ENCODE measurements at places on chromosomes 5 and 9.

GRCh38 chr9:127595611-127596010 lies 16.5 kb upstream of the STXBP1 start:
- DNase-seq = no peak

- no peak for DNase-seq
Measured at GRCh38 chr5:155025895-155026294, 12.3 kb downstream of the KIF4B start.

DNA sequence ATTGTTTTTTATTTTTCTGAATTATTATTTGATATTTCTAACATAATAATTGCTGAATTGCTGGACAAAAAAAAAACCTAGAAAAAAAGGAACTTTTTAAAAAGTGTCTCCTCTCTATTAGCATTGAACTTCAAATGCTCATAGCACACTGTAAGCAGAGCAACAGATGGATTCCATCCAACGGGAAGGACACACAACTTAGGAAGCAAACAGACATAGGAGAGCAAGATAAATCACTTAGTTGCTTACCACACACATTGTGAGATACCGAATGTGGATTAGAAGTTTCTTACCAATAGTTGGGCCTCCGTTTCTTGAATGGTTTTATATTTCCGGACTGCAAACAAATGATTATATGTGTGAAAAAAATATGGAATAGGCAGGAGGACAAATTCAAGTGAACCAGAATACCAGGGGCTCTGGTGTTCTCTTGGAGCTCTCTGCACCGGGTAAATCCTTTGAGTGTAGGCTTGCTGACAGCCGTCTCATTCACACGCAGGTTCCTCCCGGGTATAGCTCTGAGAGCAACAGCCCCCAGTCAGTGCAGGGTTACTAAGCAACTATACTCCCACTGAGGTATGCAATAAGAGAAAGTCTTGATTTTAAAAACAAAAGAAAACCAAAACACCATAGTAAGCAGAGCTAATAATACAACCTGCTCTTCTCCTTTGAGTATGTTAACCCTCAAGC lies 217.6 kb downstream of the TMEM167A start:
- DNase-seq = no peak

DNA sequence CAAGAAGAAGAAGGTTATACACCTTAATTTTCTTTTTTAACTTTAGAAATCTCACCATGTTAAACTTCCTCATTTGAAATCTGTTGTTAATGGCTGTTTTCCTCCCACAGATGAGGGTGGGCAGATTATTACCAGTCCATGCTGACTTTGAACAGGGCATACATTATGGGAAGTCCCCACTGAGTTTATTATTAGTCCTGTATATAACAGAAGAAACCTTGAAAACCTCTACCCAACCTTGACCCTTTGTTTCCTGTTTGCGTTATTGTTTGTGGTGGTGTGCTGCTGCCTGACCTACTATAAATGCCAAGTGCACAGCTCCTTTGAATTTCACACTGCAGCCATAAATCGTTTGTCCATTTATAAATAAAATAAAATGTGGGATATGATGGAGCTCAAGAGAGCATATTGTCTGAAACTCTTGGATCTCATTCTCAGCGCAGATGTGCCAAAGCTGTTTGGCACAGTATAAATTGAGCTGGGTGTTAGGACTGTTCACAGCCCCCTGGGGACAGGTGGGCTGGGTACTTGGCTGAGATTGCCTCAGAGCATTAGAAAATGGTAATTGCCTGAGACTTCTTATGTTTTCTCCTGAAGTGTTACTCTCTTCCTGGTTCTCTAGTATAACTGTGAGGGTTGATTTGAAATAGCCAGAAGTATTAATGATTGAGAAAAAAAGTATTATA lies 139.6 kb downstream of the SPATA31D1 start:
- DNase-seq = no peak

- peak; percentile 61 for DNase-seq
Measured at GRCh38 chr5:94693043-94693822, 74.8 kb downstream of the SLF1 start.

- DNase-seq = no peak
Measured at GRCh38 chr9:38205279-38205678, 136.3 kb upstream of the SHB start.

DNA sequence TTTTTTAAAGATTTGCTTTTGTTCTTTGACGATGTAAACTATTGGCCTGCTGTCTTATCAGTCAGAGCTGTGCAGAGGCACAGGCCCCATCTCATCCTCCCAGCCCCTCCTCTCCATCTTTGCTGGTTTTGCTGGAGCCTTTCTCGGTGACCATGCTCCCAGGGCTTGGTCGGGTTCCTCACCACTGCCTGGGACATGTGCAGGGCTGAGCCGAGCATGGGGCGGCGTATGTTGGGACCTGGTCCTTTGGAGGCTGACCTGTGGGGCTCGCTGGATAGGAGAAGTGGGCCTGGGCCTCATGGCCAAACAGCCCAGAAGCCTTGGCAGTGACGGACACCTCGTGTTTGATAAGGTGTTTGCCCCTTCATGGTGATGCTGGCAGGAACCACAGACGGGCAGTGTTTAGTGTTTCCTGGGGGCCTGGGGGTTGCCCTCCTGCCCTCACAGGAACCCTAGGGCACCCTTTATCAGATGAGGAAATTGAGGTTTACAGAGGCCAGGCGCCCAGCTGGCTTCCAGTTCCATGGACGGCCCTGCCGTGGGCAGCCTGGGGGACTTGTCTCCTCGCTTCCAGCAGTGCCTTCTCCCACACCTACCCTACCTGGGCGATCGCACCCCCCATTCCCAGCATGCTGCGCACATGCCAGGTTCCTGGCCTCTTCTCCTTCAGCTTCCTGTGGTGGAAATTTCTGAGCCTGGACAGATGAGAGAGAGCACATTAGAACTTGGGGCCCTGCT lies 27.6 kb downstream of the TRAF2 start:
- no peak for DNase-seq

GRCh38 chr9:92633614-92634278 lies 36.2 kb downstream of the IPPK start:
- no peak for DNase-seq

GRCh38 chr9:113349445-113350094 lies at the start of gene BSPRY:
TSS of gene BSPRY (plus strand) at chr9:113349541. CDS start at chr9:113349580, 39 bp downstream.
- DNase-seq = no peak

DNA sequence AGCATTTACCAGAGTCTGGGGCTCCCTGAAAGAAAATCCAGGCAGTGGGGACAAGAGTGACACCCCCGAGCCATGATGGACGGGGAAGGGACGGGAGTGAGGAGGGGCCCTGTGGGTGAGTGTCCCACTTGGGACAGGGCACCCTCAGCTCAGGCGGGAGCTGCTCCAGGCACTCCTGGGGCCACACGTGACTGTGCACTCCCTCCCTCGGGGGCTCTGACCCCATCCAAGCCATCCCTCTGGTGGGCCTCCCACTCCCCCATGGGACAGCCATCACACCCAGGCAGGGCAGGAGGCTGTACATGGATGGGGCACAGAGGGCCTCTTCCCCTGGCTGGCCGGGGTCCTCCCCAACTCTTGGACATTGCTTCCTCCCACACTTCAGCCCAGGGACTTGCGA lies 3.0 kb upstream of the CARD9 start:
- DNase-seq = no peak

- DNase-seq = no peak
Measured at GRCh38 chr5:127909821-127910220, 173.7 kb upstream of the SLC12A2 start.

- no peak for DNase-seq
Measured at GRCh38 chr5:176364765-176365350, 429 bp upstream of the ARL10 start.

DNA sequence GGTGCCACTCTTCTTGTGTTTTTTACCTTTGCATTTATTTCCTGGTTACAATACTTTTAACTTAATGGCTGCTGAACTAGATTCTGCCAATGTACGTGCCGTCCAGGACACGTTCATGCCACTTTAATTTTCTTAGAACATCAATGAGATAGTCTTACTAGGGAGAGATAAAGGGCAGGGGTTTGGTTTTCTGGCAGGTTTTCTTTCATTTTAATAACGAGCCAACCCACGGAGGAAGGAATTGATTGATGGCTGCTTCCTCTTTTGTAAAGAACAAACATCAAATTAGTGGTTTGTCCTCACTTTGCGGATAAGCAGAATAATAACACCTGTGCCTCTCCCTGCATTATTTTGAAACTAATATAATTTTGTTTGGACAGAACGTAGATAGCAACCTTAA lies 135.7 kb downstream of the DOCK8 start:
- DNase-seq = no peak

GRCh38 chr9:4986296-4986695 lies 1.2 kb downstream of the JAK2 start:
- DNase-seq = no peak

DNA sequence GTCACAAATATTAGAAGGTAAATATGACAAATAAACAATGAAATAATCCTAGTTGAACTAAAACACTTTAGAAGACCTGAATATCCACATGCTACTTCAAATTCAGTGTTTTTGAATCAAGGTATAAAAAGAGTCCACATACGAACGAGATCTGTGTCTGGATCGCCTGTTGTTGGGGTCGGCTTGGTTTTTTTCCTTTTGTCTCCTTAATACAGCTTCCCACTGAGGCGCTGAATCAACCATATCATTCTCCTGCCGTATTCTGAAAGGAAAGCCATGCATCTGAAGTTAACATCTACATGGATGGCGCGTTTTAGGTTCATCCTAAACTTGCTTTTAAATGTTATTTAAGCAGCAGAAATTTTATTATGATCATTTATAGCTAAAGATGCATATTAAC lies 235.2 kb downstream of the EPB41L4A start:
- DNase-seq = no peak

DNA sequence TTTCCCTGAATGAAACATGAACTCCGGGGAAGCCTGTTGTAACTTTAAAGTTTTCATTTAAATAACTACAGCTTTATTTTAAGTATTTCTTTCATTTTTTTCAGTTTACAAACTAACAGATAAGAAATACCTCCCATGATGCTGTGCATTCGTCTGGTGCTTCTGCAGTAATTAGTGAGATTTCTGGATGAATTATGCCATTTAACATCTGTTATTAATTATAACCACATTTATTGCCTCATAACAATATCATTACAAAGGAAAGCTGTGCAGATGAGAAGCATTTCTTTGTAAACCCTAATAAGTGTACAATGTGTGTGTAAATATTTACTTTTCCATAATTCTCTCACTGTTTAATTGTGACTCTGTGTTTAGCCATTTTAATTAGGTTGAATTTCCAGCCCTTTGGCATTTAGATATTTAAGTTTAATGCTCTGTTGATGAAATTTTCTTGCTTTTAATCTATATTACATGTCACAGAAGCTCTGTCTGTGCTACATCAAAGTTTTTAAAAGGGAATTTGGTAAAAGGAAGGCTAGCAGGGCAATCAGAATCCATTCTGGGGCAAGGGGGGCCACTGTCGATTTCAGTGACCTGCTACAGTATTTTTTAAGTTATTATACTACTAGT lies 418.0 kb downstream of the SPATA31D1 start:
- DNase-seq = no peak

DNA sequence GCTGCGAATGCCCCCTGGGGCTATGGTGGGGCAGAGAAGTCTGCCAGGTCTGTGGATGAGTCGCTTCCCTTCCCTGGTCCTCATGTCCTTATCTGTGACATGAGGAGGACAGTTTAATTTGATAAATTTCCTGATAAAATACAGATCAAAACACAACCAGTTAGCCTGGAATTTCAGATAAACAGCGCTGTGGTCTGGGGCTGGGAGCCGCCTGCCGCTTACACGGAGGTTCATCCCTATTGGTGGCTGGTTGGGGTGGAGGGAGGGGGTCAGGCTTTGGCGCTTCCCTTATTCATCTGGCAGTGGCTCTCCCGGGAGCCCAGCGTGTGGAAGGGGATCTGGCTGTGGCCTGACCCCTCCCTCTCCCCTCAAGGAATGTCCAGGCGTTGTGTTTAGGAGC lies 17.9 kb downstream of the CRB2 start:
- DNase-seq = no peak

DNA sequence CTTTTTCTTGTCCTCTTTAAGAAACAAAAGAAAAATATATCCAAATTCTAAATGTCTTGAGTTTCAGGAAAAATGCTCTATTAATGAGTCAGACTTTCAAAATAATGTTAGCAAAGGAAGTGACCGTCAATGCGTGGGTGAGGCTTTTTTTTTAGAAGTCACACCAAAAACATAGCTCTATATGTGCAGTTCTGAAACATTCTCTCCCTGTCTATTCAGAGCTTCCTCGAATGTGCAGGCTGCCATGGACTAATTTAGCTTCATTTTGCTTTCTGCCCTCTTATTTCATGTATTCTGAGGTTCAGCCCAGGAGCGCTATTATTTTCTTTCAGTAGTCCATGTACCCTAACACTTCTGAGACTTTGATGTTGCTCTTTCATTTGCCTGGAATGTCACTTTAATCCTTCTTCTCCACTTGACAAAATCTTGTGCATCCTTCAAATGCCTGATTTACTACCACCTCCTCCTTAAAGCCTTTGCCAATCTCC lies 72.5 kb upstream of the RASA1 start:
- peak; percentile 63 for DNase-seq

GRCh38 chr5:164139423-164139822 lies 634.0 kb downstream of the MAT2B start:
- no peak for DNase-seq

GRCh38 chr5:18553269-18553668 lies 919.0 kb downstream of the TAF11L14 start:
- no peak for DNase-seq

GRCh38 chr5:154002511-154003020 lies 36.1 kb downstream of the FAM114A2 start:
- no peak for DNase-seq

DNA sequence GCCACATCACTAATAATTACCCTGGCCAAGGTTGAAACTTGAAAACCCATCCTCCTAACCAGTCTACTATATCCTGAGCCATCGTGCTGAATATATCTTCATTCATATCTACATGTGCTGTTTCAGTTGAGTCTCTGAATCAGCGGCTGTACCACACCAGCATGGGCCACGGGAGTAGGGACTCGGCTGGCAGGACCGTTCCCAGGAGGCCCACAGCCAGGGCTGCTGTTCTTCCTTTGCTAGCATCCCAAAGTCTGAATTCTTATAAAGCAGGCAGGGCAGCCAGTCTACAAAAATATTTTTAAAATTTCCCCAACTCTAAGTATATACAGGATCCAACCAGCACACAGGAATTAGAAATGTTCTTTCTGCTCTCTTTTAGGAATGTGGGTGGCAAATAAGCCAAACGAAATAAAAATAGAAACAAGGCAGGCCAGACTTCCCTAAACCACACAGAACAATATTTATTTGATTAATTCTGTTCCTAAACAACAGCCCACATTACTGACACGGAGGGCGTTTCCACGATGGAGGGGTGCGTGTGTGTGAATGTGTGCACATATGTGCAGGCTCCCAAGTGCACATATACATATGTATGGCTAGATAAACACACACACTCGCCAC lies 42.8 kb upstream of the EQTN start:
- DNase-seq = peak; percentile 19

All from AG08395 (cell line).